Fibroblast of skin of scalp (primary cell): ENCODE measurements at places on chromosomes 2 and 18.

GRCh38 chr2:146870691-146871090 lies 974.1 kb upstream of the ACVR2A start:
- no peak for DNase-seq

GRCh38 chr2:70047451-70047850 lies 39.8 kb upstream of the PCBP1 start:
- DNase-seq = no peak

GRCh38 chr18:35808796-35809195 lies 163.7 kb upstream of the RMP24 start:
- no peak for DNase-seq

- DNase-seq = peak; percentile 99
Measured at GRCh38 chr2:195898505-195899191, 170.0 kb downstream of the DNAH7 start.

DNA sequence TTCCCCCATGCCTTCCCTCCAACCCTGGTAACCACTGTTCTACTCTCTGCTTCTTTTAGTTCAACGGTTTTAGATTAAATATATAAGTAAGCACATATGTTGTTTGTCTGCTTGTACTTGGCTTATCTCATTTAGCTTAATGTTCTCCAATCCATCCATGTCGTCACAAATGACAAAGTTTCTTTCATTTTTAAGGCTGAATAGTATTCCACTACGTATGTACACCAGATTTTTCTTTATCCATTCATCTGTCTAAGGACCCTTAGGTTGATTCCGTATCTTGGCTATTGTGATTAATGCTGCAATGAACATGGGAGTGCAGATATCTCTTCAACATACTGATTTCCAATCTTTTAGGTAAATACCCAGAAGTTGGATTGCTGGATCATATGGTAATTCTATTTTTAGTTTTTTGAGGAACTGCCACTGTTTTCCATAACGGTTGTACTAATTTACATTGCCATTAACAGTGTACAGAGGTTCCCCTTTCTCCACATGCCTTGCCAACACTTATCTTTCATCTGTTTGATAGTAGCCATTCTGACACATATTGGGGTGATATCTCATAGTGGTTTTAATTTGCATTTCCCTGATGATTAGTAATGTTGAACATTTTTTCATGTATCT lies 8.1 kb downstream of the ASB3 start:
- DNase-seq = no peak

GRCh38 chr2:231337807-231338759 lies 57.4 kb upstream of the B3GNT7 start:
- DNase-seq = no peak

DNA sequence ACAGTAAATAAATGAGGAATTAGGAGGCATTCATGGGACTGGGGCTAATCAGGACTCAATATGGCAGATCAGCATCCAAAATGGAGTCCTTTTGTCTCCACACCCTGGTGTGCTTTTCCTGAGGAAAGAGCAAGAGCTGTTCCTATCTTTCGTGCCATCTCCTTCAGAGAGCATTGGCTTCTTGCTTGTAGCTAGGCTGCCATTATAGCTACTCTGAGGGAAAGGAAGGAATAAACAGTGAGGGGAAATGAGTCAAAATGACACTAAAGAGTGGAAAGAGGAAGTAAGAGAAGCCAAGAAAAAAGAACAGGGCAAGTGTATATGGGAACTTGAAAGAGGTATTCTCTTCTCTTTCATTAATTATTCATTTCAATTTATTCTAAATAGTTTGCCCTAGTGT lies 8.4 kb upstream of the NMI start:
- DNase-seq = no peak

- no peak for DNase-seq
Measured at GRCh38 chr2:21610304-21610703, 486.5 kb downstream of the TDRD15 start.

DNA sequence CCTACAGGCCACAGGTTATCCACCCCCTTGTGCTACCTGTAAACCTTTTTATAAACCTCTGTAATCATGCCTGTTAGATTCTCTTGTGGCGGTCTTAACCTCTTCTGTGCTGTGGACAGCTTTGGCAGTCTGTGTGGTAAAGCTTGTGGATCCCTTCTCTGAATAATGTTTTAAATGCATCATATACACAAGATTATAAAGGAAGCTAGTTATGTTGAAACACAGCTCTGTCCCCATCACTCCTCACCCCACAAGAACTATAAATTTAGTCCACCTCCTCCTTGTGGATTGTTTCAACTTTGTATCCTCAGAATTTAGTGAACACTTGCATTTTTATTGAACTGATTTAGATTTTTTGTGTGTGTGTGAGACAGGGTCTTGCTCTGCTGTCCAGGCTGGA lies 107.7 kb downstream of the ICA1L start:
- no peak for DNase-seq

DNA sequence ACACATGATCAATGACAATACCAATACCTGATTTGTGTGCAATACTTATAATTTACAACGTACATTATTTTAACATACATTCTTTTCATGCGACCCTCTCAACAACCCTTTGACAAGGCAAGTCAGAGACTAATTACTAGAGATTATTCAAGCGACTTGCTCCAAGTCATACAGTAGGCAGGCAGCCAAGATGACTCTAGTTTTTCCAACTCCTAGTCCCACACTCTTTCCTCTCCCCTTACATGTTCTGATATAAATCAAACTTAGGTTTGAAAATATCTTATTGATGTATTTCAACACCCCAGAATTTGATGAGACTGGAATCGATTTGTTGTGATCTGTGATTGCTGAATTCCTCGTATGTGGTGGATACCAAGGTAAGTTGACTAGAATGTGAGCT lies 8.0 kb upstream of the CYP27C1 start:
- DNase-seq = peak; percentile 31

DNA sequence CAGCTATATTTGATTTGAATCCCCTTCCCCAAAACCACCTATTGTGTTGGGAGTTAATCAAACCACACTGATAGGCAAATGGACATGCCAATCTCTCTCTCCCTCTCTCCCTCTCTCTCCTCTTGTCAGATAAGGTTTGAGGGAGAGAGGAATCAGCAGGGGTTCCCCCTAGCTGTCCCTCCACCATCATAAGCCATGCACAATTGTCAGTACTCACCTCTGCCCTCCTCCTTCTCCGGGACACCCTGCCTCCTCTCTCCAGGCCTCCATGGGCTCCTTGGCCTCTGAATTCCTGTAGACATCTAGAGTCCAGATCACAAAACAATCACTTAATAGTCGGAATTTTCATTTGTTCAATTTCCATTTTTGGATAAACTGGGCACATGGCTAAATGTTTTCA lies 243.7 kb upstream of the RAB12 start:
- DNase-seq = no peak

GRCh38 chr2:192004188-192004963 lies 157.5 kb upstream of the CAVIN2 start:
- DNase-seq = no peak

GRCh38 chr2:12456293-12457106 lies 260.2 kb upstream of the TRIB2 start:
- DNase-seq = peak; percentile 97

DNA sequence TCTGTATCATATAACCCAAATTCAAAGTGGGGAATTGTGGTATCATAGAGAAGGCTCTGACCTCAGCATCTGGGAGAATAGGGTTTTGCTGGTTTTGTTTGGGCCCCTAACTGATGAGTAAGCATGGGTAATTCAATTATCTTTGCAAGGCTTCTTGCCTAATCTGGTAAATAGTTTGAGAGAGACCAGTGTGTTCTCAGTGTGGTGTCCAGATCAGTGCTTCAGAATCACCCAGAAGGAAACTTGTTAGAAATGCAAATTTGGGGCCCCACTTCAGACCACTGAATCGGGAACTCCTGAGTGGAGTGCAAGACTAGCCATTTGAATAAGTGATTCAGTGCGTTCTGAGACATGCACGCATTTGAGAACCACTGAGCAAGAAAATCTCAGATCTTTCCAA lies 282.7 kb downstream of the EPHA4 start:
- peak; percentile 59 for DNase-seq

DNA sequence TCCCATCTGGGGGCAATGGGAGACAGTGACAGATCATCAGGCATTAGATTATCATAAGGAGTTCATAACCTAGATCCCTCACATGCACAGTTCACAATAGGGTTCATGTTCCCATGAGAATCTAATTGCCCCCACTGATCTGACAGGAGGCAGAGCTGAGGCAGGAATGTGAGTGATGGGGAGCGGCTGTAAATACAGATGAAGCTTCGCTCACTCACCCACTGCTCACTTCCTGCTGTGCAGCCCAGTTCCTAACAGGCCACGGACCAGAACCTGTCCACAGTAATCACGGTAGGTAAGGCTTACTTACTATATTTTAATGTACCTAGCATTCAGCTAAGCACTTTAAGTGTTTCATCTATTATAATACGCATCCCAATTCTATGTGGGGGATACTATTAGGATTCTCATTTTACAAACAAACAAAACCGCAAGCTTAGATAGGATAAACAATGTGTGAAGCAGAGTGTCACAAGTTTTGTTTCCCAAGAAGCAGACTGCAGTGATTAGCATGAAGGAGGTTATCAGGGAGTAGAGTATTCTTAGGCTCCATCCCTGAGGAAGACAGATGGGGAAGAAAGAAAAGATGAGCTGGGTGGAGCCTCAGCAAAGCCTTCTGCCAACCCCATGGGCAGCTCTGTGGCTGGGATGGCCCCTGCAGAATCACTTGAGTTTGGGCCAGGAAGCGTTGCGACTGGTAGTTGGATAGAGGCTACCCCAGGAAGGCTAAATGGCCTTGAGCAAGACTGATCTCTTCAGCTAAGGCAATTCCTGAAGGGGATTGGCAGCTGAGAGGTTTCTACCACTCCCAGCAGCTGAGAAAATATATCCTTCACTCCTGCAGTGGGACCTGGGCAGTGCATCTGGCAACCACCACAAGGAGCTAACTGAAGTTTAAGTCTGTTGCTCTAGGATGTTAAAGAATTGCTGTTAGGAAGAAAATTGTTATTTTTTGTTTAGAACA lies 133.1 kb downstream of the MREG start:
- DNase-seq = no peak

DNA sequence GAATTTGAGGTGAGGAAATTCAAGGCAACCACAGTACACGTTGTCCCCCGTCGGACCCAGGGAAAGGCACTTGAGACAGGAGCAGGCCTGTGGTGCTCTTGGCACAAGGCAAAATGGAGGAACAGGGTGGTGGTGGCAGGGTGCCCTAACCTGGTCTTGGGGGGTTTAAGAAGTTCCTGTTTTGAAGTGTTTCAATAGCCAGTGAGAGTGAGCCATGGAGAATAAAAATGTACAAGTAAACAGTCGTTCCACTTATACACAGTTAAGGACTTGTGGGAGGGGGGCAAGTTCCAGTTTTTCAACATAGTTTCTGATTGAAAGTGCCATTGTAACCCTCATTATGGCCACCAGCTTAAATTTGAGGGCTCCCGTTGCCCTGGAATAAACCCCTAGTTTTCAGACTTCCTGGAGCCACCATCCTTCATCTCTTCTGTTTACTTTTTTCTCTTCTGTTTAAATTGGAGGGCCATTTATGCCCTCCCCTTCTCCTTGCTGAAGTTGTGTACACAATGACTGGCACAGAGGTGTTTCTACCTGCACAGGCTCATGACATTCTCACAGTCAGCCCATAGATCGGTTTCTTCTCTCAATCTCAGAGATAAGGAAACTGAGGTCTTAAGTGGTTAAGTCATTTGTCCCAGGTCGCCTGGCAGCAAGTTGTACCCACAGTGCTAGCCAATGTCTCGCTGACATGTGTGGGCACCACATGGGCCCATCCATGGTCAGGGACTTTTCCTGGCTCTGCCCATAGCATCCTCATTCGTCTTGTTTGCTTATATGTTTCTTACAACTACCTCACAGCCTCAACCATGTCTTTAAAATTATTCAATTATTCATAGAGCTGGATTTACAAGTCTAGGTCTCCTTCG lies 66.0 kb upstream of the ST3GAL5 start:
- no peak for DNase-seq

GRCh38 chr2:84939426-84940087 lies 31.4 kb upstream of the KCMF1 start:
- no peak for DNase-seq

GRCh38 chr2:76464310-76464709 lies 753.6 kb upstream of the GCFC2 start:
- DNase-seq = no peak

- DNase-seq = no peak
Measured at GRCh38 chr2:68768461-68768860, 33.9 kb downstream of the ARHGAP25 start.

- DNase-seq = no peak
Measured at GRCh38 chr2:179253226-179253625, 11.4 kb downstream of the SESTD1 start.

DNA sequence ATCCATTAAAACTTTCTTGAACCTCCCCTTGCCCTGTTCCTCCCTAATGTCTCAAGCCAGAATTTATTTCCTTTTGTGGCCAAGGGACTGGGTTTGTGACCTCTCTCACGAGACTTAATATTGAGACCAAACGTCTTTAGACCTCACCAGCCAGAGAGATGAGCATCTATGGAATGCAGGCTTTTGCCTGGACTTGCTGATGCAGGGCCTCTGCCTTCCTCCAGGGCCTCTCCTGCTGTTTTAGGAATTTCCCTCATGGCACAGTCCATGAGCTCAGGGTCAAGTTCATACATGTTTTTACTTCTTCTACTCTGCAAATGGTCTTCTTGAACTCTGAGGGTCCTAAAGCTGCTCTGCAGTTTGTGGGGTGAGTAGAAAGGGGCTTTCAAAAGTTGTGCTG lies 22.3 kb downstream of the IL1B start:
- peak; percentile 92 for DNase-seq

DNA sequence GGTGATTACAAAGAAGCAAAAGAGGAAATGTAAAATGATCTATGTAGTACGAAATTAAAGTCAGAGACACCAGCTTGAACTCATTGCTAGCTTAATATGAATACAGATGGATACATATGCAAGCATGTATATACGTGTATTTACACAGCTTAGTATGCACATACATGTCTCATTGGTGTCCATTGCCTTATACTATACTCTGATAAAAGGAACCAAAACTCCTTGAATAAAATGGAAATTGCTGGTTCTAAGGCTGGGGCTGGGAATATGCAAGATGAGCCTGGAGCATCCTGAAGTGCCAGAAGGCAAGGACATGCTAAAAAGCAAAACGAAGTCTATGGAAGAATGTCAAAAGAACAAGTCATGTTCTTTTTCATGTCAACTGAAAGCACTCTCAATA lies 1424.4 kb upstream of the SLC39A10 start:
- DNase-seq = no peak

- DNase-seq = peak; percentile 55
Measured at GRCh38 chr18:25457601-25458000, 105.6 kb upstream of the ZNF521 start.

- DNase-seq = peak; percentile 45
Measured at GRCh38 chr2:75424936-75425619, 135.7 kb downstream of the EVA1A start.

GRCh38 chr18:78732273-78733210 lies 247.1 kb upstream of the SALL3 start:
- no peak for DNase-seq

GRCh38 chr2:173986805-173987204 lies 21.6 kb upstream of the SP3 start:
- no peak for DNase-seq

DNA sequence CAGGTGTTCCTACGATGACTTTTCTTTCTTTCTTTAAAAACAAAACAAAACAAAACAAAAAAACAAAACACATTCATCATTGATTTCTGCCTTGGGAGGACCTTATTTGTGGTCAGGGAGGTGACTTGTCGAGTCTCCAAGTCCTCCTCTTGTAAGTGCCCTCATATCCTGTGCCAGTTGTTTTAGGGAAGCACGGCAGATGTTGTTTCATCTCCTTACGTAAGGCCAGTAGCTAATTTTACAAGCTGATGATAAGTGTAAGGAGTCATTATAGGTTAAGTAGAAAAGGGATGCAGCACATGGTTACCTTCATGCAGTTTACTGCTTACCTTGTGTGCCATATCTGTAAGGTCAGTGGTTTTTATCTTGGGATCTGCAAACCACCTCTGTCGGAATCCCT lies 52.2 kb downstream of the MRPS9 start:
- DNase-seq = no peak
